ENCODE measurements at places on chromosomes 1 and 21. TPM values are rescaled to one million over a fixed set of nuclear protein-coding genes. Genes with fewer than 3 reads are reported as not detected.

PTPRC gene
- total RNA-seq: not detected

DNA sequence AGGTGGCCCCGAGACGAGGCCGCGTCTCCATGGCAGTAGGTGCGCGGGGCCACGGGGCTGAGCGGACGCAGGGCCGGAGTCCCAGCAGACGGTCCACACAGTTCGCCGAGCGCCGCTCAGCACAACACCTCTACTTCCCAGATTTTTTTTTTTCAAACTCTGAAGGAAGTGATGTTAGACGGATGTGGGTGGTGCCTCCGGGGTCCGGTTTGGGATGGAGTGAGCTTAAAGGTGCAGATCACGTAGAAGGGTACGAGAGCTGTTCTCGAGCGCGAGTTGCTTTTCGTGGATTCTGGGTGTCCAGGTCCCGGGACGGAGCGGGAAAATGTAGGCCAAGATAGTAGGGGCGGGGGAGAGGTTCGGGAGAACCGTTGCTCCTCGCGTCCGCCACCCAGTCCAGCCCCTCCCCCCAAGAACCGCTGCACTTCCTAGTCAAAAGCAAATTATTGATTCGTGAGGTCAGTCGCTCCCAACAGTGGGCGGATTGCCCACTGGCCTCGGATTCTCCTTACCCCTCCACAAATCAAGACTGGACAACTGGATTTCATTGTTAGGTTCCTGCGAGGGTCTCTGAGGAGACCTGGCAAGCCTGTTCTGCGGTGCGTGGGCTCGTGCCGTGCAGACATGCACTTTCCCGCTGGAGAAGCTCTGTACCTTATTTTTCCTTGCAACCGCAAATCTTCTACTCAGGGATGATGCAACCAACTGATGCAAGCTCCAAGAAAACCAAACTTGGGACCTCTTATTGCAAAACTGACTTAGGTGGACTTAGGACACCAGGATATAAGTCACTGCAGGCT, at the start of gene TXNDC12:
Gene TXNDC12, minus strand, starts transcription at position 126 of the 800 bp plus-strand sequence. Its CDS starts 95 bp downstream, at position 31.
- peak within 1 kb of the TSS; percentile 100 for H3K27ac ChIP-seq
- peak; percentile 77 for DNase-seq
- H3K4me3 ChIP-seq: peak within 1 kb of the TSS; percentile 95
- H3K36me3 ChIP-seq: no peaks in the 10 kb centered on the region

DNA sequence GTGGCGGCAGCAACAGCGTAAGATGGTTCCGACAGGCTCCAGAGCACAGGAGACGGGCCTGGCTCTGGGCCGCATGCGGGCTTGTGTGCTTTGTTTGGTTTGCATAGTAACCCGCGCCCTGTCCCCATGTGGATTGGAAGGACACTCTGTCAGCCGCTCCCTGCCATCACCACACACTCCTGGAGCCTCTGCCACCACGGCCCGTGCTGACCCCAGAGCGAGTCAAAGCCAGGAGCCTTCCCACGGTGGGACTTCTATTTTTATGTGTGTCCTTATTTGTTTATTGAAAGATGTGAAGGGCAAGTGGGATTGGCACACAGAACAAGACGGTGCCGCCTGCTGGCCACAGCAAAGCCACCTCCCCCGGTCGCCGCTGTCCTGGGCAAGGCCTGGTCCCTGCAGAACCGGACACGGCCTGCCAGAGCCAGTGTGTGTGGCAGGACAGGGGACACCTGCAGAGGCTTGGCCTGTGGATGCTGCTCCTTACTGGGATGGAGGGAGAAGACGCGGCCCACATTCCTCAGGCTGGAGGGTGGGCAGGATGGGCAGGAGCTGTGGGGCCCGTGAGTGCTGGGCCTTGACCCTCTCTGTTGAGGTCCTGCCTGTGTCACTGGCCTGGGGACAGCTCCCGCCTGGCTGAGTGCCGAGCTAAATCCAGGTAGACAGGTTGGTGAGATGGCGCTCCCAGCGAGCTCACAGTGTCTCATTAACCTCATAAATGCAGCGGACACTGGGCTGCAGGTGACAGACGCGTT, 64.4 kb downstream of the AGPAT3 start:
- peaks cover 29% of the 10 kb centered on the region for H3K4me1 ChIP-seq
- DNase-seq: no peak
- H3K36me3 ChIP-seq: no peaks in the 10 kb centered on the region
- H3K27me3 ChIP-seq: peaks cover 14% of the 10 kb centered on the region

DNA sequence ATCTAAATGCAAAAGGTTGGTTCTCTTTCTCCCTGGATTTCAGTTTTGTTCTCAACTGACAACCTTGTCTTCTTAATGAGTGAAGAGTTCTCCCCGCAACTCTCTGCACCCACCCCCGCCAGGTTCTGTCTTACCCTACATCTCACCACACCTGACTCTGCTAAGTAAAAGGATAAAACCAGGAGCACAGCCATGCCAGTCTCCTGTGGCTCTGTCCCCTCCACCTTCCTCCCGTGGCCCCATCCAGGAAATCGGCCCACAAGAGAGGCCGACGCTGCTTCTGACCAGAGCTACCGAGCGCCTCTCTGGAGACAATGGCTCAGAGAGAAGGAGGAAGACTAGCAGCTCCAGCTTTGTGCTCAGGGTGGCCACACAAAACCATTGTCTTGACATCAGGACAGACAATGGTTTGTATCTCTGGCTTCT, 72.2 kb downstream of the PLEKHA6 start:
- peaks cover 60% of the 10 kb centered on the region for H3K4me1 ChIP-seq
- H3K36me3 ChIP-seq: peaks cover 4% of the 10 kb centered on the region
- H3K4me3 ChIP-seq: peak overlapping the region; percentile 85
- no peak for DNase-seq
- peak overlapping the region; percentile 89 for H3K27ac ChIP-seq

DNA sequence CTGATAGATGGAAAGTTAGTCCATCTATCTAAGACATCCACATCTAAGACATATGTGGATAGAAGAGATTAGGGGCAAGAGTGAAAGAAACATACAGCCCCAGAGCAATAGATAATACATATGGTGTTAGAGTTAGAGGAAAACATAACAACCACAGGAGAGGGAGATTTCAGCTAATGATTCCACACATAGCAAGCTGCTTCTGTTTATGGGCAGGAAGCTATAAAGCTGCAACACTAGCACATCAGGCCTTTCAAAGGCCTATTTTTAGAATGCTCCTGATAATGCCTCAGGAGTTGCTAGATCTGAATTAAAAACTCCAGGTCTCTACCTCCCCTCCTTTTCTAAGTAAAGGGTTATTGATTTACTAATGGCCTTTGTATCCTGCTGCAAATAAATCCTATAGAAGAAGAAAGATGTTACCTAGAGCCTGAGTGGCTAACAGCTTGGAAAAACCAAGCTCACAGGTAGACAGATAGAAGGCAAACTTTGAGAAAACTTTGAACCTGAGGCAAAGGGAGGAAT, 36.1 kb downstream of the BRINP2 start:
- peaks cover 8% of the 10 kb centered on the region for H3K4me1 ChIP-seq
- H3K27me3 ChIP-seq: no peaks in the 10 kb centered on the region
- no peak for DNase-seq

EPHX1 gene
- total RNA-seq: 60.4 TPM

FAM3B gene
- total RNA-seq: not detected

Data from glutamatergic neuron (in vitro differentiated cells).